Activated CD4-positive, alpha-beta T cell treated with anti-CD3 and anti-CD28 coated beads for 24 hours (primary cell): ENCODE measurements at places on chromosomes 11 and 22.

GRCh38 chr11:17793642-17794170, 59.1 kb downstream of the KCNC1 start:
- no peak for DNase-seq

DNA sequence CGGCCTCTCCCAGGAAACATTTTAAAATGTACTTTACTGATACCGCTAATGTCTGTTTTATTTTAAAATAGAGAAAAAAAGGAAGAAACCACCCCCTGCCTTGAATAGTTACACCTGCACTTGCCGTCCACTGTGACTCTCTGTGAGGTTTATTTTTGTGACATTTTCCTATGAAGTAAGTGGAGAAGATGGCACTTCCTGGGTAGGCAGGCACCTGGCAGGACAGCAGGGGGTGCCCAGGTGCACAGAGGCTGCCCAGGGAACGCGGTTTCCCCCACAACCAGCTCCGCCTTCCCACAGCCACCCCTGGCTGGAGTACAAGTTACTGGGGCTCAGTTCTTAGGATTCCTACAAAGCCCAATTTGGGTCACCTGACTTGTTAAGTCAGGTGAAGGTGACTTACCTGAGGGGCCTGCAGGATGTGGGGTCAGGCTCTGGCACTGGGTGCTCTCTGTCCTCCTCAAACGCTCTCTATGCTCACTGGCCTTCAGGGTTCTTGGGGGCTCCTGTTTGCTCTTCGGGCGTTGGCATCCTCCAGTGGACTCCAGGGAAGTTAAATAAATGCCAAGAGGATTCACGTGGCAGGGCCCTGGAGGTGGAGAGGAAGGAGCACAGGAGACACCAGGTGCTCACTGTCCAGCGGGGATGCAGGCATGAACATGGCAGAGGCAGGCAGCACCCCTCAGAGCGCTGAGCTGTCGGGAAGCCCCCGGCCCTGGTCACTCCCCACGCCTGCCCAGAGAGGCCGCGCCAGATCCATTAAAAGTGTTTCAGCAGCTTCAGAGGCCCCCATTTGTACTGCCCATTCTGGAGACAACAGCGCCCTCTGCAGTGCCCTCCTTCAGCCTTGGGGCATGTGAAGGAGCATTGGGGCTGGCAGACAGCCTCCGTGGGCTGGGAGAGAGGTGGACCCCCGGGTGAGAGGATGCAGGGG, 1021.2 kb downstream of the TBC1D22A start:
- DNase-seq = no peak

DNA sequence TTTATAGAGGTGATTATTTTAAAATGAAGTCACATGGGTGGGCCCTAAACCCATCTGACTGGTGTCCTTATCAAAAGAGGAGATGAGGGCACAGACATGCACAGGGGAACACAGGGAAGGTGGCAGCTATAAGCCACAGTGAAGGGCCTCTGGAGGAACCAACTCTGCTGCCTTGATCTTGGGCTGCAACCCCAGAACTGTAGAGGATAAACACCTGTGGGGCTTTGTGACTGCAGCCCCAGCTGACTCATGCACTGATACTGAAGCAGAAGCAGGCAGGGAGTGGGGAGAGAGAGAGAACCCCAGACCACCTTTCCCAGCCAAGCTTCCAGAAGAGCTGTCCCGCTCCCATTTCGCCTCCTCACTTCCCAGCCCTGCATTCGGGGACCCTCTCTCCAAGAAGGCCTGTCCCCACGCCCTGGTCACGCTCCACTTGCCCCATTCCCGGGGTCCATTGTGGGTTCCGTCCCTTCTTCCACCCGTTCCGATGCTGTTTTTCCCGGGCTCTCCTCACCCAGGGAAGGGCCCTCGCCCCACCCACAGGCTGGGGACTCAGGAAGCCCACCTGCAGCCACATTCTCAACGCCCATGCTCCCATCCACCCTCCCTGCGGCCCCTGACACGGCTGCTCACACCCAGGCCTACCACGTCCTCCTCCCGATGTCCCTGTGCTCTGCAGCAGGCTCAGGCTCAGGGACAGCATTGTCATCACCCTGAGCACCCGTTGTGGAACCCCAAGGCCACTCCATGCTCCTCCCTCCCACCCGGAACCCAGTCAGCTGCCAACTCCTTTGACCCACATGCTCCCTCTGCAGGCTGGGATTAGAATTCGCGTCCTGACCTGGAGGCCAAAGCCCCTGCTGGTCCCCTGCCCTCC, 90.8 kb upstream of the SHANK2 start:
- no peak for DNase-seq

- no peak for DNase-seq
These were observed 2.1 kb upstream of the OAF start for GRCh38 chr11:120208777-120209176.

- DNase-seq = no peak
These were observed 8.1 kb downstream of the C11orf91 start for GRCh38 chr11:33692541-33692940.

DNA sequence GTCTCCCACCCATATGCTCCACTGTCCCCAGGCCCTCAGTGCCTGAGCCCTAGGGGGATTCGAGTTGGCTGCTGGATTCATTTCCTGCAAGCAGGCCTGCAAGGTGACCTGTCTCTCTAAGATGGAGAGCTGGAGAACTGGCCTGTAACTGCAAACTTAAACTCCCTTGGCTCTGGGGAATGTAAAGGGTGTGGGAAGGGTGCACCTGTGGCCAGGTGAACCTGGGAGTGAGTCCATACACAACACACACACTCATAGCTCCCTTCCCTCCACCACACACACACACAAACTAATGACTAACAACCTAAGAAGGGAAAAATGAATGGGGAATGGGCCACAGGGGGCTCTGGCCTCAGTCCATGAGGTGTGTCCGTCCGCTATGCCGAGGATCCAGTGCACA, 14.5 kb downstream of the SMTNL1 start:
- DNase-seq = no peak
